ENCODE measurements at places on chromosomes 1 and 21.

GRCh38 chr21:24339406-24339805 is 1267.9 kb downstream of the MRPL39 start:
- DNase-seq = no peak

GRCh38 chr1:160009801-160010200 is 22.0 kb downstream of the PIGM start:
- no peak for DNase-seq

DNA sequence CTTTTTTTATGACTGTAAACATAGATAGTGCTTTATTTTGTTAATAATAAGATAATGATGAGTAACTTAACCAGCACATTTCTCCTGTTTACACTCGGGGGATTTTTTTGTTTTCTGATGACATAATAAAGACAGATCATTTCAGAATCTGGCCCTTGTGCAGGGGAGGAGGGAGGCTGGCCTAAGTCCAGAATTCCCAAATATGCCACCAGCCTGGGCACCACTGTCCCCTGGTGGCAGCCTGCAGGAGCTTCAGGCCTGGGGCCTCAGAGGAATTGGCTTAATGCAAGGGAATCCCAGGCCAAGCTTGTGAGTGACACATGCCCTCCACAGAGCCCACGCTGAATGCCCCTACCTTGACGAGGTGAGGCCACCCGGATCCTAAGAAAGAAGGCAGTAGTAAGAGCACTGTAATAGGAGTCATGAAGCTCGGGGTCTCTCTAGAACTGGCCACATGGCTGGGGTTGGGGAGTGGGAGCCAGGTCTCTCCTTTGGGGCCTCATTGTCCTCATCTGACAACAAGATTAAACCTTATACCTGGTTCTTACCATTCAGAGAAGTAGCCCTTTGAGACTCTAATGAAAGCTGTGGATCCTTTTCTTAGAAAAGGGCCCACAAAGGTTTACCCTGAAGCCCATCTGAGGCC is 24.1 kb downstream of the ETNK2 start:
- DNase-seq = no peak

DNA sequence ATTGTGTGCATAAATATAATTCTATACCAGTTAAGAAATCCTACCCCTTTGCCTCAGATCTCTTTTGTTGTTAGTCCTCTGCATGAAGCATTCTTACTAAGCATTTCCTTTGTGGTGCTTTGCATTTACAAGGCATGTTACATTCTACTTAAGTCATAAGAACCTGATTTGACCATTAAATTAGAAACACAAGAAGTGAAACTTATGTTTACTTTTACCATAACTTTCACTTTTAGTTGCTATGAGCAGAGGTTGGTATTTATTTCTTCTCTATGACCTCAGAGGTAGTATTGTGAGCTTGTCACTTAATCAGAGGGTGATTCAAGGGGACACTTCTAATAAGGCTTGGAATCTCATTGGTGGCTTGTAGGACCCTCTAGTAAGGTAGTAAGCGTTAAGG is 9.0 kb downstream of the FAM20B start:
- DNase-seq = no peak

GRCh38 chr1:191134796-191135195 is 657.1 kb upstream of the BRINP3 start:
- DNase-seq = no peak

DNA sequence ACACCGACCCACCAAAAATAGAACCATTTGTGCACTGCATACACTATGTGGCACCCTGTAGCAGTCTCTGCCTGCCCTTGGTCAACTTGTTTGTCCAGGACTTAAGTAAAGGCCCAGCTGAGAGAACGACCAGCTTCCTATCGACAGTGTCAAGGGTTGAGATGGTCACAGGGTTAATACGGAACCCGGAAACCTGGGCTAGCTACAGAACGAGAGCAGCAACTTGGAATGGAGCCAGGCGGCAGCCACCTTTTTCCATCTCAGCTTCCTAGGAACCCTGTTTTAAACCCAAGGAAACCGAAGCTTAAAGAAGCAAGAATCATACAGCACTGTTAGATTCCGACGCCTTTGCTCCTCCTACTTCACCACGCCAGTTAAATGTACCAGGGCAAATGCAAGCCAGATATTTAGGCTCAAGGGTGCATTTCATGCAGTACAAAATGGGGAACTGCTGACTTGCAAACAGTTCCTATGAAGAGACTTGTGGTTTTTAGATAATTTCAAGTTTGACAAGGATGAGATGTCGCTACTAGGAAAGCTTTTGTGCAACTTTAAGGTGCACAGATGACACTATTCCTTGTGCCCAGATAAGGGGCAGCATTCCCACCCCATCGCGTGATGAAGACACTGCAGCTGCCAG is 35.5 kb downstream of the SLC66A1 start:
- DNase-seq = no peak

DNA sequence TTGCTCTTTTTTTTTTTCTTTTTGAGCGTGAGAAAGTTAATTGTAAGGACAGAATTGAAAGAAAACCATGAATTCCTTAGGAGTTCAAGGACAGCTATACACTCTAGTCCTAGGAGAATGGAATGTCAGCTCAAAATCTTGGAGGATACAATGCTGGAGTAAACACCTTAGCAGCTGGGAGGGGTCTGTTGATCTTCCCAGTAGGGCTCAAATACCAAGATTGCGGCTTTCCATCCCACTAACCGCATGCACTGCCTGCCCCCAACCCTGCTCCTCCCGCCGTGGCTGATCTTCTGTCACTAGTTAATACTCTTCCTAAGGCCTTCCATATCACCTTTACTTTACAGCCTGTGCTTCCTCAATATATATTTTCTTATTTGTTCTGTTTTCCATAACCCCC is 2.6 kb upstream of the PDC start:
- no peak for DNase-seq

DNA sequence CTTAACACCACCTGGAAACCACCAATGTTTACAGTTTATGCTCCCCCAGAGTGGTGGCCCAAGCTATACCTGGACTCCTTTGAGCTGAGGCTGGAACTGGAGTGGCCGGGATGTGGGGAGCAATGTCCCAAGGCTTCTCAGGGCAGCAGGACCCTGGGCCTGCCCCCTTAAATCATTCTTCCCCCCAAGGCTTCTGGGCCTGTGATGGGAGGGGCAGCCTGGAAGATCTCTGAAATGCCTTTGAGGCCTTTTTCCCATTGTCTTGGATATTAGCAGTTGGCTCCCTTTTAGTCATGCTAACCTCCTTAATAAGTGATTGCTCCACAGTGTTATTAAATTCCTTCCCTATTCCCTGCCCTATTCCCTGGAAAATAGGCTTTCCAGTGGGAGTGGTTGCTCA is 185.8 kb downstream of the HS2ST1 start:
- DNase-seq = no peak

DNA sequence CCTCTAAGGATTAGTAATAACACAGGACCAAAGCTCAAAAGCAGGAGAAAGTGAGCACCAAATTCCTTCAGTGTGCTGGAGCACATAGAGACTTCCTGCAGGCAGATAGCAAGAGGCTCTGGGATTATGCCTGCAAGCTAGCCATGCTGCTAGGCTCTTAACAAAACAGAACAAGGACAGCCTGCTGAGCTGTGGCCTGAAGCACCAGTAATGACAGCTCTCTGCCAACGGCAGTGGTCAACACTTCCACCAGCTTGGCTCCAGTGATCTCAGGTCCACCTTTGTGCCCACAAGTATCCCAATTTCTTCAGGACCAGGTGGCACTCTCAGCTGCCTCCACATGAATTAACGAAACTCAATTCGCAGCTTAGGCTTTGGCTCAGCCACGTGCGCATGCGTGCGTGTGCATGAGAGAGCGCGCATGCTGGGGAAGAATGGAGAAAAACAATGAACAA is 64.2 kb downstream of the SLC45A1 start:
- no peak for DNase-seq

DNA sequence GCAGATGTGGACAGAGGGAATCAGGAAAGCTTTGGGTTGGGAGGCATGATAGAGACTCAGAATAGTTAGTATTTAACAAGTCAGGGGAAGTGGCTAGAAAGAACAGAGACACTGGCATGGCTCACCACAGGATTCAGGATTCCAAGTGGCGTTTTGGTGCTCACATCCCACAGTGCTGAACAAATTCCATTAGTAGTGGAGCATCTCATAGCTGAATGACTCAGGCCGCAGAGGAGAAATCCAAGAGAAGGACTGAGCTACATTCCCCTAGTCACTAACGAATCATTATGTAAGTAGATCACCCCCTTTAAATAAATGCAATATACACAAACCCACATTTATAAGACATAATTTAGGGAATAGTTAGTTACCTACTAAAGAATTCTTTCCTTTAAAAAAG is 5.0 kb upstream of the KCNJ9 start:
- DNase-seq = no peak

DNA sequence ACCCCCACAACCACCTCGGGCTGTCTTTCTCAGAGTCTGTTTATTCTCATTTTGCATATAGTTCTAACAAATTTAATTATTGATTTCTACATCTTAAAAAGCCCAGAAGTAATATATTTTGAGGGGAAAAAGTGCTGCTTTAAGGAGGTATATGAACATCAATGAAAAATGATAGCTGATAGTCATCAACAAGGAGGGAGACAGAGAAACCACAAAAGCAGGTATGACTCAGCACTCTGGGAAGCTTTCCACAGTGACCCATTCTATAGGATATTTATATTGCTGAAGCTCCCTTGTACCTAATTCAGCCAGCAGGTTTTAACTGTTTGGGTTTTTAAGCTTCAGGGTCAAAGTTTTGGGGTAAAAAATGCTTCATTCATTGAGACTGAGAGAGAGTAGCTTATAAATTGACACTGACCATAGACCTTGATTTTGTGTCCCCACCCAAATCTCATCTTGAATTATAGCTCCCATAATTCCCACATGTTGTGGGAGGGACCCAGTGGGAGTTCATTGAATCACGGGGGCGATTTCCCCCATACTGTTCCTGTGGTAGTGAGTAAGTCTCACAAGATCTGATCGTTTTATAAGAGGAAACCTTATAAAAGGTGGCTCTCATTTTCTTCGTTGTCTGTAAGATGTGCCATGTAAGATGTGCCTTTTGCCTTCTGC is 27.4 kb downstream of the VANGL1 start:
- DNase-seq = no peak

DNA sequence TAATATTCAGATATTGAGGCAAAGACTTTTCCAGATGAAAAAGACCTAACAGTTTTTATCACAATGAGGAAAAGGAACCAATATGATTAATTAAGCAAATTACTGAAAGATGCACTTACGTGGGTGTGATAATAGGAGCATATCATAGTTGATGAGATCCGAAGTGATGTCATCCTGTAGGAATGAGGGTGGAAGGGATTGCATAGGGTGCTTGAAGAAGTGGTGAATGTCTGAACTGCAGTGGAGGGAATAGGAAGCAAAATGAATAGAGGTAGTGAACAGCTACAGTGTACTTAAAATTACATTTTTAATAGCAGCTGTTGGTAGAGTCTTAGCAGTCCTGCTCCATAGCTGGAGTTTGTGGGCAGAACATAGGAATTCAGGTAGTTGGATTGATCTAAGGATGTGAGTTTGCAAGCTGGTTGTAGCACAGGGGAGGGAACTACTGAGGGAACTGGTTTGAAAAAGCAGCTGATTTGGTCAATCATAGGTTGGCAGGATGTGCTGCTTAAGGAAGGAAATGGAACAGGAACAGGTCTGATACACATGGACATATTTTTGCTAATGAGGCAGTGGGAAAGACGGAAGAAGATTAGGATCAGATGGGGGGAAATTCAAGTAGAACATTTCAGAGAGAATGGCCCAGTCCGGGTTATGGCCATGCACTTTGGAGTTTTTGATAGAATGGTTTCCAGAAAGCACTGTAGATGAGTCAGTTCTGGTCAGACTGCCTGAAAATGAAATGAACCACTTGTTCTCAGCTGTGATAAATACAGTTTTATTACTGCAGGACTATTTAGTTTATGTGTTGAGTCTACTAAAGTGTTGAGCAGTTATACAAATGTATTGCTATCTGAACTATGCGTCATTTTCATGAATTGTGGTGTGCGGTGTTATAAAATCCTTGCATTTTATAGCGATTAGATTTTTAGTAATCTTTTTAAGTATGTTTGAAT is 155.8 kb downstream of the RYR2 start:
- no peak for DNase-seq

- DNase-seq = no peak
Observed at GRCh38 chr21:42129300-42130266, 58.5 kb downstream of the UMODL1 start.

GRCh38 chr1:43636006-43636641 is 13.8 kb upstream of the KDM4A start:
- DNase-seq = no peak

DNA sequence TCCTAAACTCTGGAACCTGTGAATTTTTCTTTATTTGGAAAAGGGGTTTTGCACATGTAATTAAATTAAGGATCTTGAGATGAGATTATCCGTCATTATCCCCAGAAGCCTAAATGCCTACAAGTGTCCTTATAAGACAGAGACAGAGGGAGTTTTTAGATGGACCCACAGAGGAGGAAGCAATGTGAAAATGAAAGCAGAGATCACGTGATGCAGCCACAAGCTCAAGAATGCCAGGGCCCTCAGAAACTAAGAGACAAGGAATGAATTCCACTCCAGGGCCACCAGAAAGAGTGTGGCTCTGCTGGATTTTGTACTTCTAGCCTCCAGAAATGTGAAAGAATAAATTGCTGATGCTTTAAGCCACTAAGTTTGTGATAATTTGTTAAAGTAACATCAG is 183.6 kb upstream of the UBE2U start:
- no peak for DNase-seq

GRCh38 chr1:238779716-238780115 is 606.7 kb upstream of the CHRM3 start:
- DNase-seq = no peak

DNA sequence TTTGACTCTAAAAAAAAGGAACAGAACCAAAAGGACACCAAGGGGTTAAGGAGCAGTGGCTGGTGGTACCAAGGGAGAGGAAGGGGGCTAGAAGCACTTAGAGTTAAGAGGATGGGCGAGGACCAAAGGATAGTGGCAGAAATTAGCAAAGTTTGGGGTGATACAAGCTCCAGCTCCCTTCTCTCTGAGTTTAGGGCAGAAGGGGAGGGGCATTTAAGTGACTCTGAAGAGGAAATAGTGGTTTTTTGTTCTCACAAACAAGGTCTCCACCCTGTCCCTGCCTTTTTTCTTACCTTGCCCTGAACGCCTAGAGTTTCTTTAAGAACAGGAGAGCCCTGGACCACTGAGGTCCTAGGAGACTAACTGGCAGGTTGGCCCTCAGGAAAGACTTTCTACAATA is 3.3 kb downstream of the CDC42SE1 start:
- no peak for DNase-seq

GRCh38 chr1:174799136-174799479 is 200.6 kb upstream of the CACYBP start:
- DNase-seq = no peak

DNA sequence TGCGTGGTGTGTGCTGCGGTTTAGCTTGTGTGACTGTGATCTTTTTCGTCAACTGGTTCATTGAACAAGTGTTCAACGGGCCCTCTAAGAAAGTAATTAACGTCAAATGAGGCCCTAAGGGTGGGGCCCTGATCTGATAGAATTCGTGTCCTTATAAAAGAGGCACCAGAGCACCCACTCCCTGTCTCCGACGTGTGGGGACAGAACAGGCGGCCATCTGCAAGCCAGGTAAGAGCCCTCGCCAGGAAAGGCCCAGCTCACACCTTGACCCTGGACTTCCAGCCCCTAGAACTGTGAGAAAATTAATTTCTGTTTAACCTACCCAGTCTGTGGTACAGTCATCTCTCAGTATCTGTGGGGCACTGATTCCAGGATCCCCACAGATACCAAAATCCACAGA is 20.4 kb upstream of the SAMD11 start:
- no peak for DNase-seq

GRCh38 chr1:101250222-101250621 is 13.4 kb downstream of the S1PR1 start:
- no peak for DNase-seq
